Kidney (tissue), 22 donors: ENCODE measurements at places on chromosomes 11 and 22. TPM values are rescaled to one million over a fixed set of nuclear protein-coding genes. Genes with fewer than 3 reads are reported as not detected.
A peak's percentile ranks its signal among the peaks of the same experiment; 100 is the strongest.

GRCh38 chr11:21116009-21116408 is 446.6 kb downstream of the NELL1 start:
- no peak for DNase-seq
- no peak overlapping the region for H3K27ac ChIP-seq
- no peaks in the 10 kb centered on the region for H3K27me3 ChIP-seq
- no peak overlapping the region for H3K4me3 ChIP-seq
- H3K36me3 ChIP-seq = no peaks in the 10 kb centered on the region

GRCh38 chr11:12053606-12054361 is 45.4 kb upstream of the DKK3 start:
- no peaks in the 10 kb centered on the region for H3K36me3 ChIP-seq
- no peaks in the 10 kb centered on the region for H3K27me3 ChIP-seq
- H3K4me3 ChIP-seq = no peak overlapping the region

DNA sequence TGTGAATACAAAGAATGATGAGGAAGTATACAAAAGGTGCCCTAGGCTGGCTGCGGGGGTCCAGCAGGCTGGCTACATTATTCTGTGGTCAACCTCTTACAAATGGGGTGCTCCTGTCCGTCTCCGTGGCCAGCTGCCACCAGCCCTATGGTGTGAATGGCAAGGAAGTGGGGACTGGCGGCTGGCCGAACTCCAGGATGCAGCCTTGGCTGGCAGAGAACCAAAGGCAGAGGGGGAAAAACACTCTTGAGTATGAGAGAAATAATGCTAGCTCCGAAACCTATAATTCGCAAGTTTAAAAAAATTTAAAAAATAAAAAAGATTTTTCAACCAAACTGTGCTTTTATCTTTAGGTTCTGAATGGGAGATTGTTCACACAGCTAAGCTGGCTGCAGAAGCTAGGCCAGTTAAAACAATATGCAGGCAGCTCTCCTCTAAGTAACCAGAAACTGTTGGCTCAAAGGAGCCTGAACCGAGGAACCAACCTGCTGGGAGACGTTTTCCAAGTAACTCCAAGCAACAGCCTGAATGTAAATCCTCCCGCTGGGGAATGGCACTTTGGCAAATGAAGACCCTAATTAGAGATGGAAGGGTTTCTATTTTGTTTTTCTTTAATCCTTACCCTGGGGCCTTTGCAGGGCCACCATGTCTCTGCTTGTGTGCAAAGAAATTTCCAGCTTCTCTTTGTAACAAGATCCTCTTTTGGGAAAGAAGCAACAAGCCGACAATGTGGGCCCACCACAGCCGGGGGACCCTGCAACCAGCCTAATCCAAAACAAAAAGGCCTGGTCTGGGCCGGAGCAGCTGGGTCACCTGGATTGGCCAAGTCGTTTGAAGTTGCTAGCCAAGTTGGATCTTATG is 50.2 kb downstream of the C22orf31 start:
- H3K36me3 ChIP-seq = no peaks in the 10 kb centered on the region
- H3K27me3 ChIP-seq = no peaks in the 10 kb centered on the region
- DNase-seq = no peak
- peak overlapping the region; percentile 33 for H3K27ac ChIP-seq
- no peak overlapping the region for H3K4me3 ChIP-seq

DUSP8 gene
- 9.1 TPM for total RNA-seq

TMEM135 gene
- 24.6 TPM for total RNA-seq

SPDYC gene
- total RNA-seq = not detected

DNA sequence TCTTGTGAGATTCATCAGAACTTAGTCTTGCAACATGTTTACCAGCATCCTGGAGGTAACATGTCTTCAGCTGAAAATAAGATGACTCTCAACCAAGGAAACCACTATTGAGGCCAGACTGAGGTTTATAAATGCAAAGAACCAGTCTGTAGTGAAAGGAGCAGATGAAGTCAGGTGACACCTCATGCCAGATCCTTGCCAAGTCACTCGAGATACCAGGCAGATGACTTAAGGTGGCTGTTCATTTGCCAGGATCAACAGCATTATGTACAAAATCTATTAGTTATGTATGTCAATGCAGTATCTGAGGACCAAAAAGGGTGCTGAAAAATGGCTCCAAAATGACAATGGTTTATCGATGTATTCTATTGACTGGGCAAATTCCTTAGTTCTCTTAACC is 100.0 kb upstream of the SOX6 start:
- no peaks in the 10 kb centered on the region for H3K27me3 ChIP-seq
- H3K4me1 ChIP-seq = no peaks in the 10 kb centered on the region
- no peaks in the 10 kb centered on the region for H3K36me3 ChIP-seq
- DNase-seq = no peak
- H3K27ac ChIP-seq = no peak overlapping the region

UPB1 gene
- 1.0 TPM for total RNA-seq

DMC1 gene
- 0.66 TPM for total RNA-seq

SCGB1C1 gene
- not detected for total RNA-seq

ZBTB16 gene
- total RNA-seq = 126 TPM

GRCh38 chr11:326592-326841 is 5.9 kb upstream of the IFITM3 start:
- peak overlapping the region; percentile 96 for H3K27ac ChIP-seq
- H3K27me3 ChIP-seq = no peaks in the 10 kb centered on the region
- peaks cover 18% of the 10 kb centered on the region for H3K4me1 ChIP-seq
- DNase-seq = no peak
- H3K36me3 ChIP-seq = no peaks in the 10 kb centered on the region

APOBEC3G gene
- total RNA-seq = 12.5 TPM

OR10A2 gene
- total RNA-seq = not detected

DNA sequence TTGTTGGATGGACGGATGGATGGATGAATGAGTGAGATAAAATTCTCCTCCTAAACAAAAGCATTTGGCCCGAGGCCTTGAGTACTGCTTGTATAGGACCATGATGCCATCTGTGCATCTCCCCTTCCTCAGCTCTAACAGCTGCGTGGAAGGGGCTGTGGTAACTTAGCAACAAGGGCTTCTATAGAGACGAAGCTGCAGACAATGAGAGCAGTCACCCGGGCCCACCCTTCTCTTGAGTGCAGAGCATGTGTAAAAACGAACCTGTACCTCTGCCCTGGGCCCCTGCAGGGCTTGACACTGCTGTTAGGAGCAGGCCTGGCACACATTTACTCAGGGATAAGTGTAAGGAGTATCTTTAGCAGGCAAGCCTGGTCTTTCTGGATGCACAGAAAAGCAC is 391.5 kb downstream of the CADM1 start:
- H3K36me3 ChIP-seq = no peaks in the 10 kb centered on the region
- DNase-seq = no peak
- no peak overlapping the region for H3K27ac ChIP-seq
- no peak overlapping the region for H3K4me3 ChIP-seq
- H3K4me1 ChIP-seq = no peaks in the 10 kb centered on the region

GRCh38 chr22:36976606-36977005 is 42.6 kb downstream of the TST start:
- H3K4me1 ChIP-seq = peaks cover 4% of the 10 kb centered on the region
- DNase-seq = no peak
- no peak overlapping the region for H3K27ac ChIP-seq
- no peaks in the 10 kb centered on the region for H3K36me3 ChIP-seq
- H3K4me3 ChIP-seq = no peak overlapping the region

DNA sequence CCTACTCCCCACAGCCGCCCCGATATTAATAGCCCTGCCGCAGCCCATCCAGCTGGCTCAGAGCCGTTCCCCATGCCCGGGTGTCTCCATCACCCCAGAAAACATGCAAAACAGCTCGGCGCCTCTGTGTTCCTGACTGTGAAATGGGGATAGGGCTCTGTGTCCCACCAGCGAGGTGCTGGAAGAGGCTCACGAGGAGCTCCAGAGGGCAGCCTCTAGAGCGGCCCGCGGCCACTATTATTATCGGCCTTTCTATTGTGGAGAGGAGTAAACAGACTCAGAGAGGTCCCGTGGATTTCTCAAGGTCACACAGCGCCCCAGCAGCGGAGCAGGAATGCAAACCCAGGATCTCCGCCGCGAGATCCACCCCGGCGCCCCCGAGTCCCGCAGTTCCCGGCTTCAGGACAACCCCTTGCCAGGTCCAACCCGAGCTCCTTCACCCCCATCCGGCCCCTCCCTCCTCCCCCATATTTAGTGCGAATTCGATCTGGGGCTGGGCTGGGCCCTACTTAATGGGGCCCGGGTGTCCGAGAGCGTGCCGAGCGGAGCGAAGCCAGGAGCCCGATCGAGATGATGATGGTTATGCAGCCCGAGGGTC is at the start of gene ACTN3:
Gene ACTN3 (plus strand): TSS at position 536 of the 598 bp plus-strand sequence. CDS start 35 bp downstream, at position 571.
- H3K27me3 ChIP-seq = no peaks in the 10 kb centered on the region
- H3K4me1 ChIP-seq = peaks cover 4% of the 10 kb centered on the region
- H3K27ac ChIP-seq = no peak within 1 kb of the TSS
- no peak for DNase-seq
- H3K36me3 ChIP-seq = no peaks in the 10 kb centered on the region

DNA sequence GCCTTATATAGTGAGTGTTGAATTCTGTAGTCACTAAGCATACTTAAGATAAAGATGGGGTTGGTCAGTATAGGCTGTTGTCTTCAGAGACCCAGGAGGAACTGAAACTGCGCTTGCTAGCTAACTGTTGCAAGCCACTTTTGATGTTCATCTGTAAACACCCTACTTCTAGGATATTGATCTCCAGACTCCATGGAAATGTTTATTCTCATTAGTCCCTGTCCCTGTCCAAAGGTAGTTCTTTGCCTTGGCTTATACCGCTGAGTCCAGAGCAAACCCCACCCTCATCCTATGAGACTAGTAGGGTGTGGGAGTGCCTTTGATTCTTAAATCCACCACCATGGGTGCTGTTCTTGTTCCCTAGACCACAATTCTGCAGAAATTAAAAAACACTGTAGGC is 36.4 kb downstream of the DEPDC5 start:
- no peaks in the 10 kb centered on the region for H3K4me1 ChIP-seq
- DNase-seq = no peak
- no peaks in the 10 kb centered on the region for H3K36me3 ChIP-seq
- no peaks in the 10 kb centered on the region for H3K27me3 ChIP-seq
- no peak overlapping the region for H3K27ac ChIP-seq

- H3K4me3 ChIP-seq = no peak overlapping the region
- no peaks in the 10 kb centered on the region for H3K4me1 ChIP-seq
- H3K36me3 ChIP-seq = no peaks in the 10 kb centered on the region
- H3K27me3 ChIP-seq = no peaks in the 10 kb centered on the region
Measured at GRCh38 chr11:37972691-37973090, 1374.7 kb upstream of the RAG2 start.

ROBO4 gene
- total RNA-seq = 29.5 TPM

GRCh38 chr11:31643857-31644256 is 134.3 kb downstream of the ELP4 start:
- H3K27me3 ChIP-seq = no peaks in the 10 kb centered on the region
- H3K4me3 ChIP-seq = no peak overlapping the region
- DNase-seq = no peak

DNA sequence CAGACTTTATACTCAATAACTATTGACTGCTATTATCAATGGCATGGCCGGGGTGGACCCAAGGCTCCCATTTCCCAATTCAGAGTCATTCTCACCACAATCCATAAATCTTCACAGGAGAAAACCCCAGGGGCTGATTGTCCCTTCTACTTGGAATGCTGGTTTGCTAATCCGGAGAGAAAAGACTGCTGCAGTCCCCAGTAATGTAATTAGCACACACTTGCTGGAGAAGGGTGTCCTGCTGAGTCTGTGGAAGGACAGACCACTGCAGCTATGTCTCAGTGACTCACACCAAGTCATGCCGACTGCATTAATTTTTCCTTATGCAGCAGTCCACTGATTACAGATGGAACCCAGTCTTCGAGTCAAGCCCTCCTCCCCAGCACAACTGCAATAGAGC is 5.9 kb upstream of the ETS1 start:
- no peaks in the 10 kb centered on the region for H3K36me3 ChIP-seq
- DNase-seq = no peak
- no peak overlapping the region for H3K27ac ChIP-seq
- no peaks in the 10 kb centered on the region for H3K4me1 ChIP-seq
- H3K27me3 ChIP-seq = no peaks in the 10 kb centered on the region

MIOX gene
- 3.5 TPM for total RNA-seq

- no peak overlapping the region for H3K27ac ChIP-seq
- no peak for DNase-seq
- no peaks in the 10 kb centered on the region for H3K36me3 ChIP-seq
- H3K4me3 ChIP-seq = no peak overlapping the region
- no peaks in the 10 kb centered on the region for H3K27me3 ChIP-seq
- no peaks in the 10 kb centered on the region for H3K4me1 ChIP-seq
Measured at GRCh38 chr11:13954591-13954990, 7.9 kb upstream of the SPON1 start.

DNA sequence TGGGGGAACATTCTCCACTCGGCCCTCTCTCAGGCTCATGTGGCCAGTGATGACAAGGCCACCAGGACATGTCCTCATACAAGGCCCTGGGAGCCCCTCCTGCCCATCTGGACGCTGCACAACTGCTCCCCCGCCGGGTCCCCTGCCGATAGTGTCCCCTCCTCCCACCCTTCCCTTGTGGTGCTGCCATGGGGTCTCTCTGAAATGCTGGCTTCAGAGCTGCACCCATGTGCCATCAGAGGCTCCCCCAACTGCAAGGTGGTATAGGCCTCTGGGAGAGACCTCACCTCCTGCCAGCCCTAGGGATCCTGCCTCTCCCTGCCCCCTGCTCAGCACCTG is 113.0 kb downstream of the KCNQ1OT1 start:
- H3K27me3 ChIP-seq = no peaks in the 10 kb centered on the region
- no peaks in the 10 kb centered on the region for H3K4me1 ChIP-seq
- no peak overlapping the region for H3K4me3 ChIP-seq
- DNase-seq = no peak
